ENCODE measurements at places on chromosomes 5 and 9.

DNA sequence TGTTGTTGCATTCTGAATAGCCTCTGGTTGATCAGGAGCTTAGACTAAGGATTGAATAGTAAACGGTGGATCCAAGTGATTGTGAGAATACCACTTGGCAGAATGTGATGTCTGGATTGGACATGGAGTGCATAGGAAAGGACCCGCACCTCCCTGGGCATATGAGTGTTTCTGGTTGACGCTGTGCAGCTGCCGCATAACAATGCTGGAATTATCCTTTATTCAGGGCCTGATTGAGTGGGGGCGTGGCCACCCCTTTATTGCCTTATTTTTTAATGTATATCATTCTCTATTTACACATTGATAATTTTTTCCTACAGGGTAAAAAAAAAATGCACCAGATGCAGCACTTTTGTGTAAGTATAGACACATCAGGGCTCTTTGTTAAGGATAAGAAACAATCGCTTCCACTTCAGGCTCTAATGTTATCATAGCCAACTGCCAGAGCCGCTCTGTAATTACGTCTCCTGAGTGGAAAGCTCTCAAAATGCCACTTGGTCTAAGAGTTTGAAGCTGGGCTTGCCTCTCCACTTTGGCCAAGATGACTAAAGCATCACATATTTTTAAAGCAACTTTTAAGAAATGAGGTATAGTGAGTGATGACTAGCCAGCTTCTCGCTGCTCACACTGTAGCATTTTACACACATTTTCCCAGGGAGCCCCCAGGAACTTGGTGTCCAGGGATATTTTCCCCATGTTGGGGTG is 5.7 kb downstream of the FGD3 start:
- DNase-seq, result no peak

DNA sequence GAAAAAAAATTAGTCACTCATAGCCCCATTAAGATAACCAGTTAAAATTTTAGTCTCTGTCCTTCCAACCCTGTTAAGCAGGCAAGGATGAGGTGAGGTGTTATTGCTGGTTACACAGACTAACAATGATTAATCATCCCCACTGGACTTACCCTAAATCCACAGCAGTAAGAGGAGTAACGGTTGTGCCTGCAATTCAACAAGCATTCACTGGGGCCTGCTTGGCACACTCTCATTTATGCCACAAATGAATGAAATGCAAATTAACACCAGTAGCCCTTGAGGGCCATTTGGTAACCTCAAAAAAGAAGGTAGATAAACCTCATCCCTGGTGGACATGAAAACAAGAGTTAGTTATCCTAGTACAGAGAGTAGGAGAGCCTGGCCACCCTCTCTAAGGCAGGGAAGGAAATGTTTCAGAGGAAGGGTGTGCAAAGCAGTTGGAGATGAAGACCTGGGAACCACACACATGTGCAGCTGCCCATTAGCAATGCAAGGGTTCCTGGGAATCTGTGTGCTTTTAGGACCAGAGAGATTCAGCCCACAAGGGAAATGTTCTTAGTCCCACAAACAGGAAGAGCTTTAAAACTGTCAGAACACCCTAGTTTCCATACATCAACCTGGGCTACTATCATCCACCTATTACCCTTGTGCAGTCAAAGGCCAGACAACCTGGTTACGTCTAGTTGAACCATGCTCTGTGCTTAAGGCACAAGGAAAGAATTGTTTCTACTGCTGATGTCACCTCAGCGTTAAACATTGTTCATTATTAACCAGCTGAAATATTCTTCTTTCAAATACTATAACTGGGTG is 7.7 kb downstream of the LHFPL2 start:
- no peak for DNase-seq

- no peak for DNase-seq
Measured at GRCh38 chr9:135797507-135798262, 95.7 kb downstream of the KCNT1 start.

GRCh38 chr5:68187268-68188055 is 28.1 kb upstream of the PIK3R1 start:
- no peak for DNase-seq

DNA sequence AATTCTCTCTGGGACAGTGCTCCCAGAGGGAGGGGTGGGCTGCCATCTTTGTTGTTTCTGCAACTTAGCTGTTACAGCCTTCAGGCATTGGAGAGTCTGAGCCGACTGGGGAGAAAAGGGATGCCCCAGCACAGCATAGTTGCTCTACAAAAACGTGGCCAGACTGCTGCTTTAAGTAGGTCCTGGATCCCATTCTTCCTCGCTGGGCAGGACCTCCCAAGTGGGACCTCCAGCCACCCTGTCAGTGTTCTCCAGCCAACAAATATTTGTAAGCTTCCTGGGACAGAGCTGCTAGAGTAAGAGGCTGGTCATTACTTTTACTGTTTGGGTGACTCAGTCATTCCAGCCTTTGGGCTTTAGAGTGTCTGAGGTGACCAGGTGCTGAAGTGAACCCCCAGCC is 292.7 kb upstream of the NREP start:
- DNase-seq, result no peak

GRCh38 chr5:179187681-179188575 is 127.8 kb downstream of the ZNF354C start:
- DNase-seq, result no peak

DNA sequence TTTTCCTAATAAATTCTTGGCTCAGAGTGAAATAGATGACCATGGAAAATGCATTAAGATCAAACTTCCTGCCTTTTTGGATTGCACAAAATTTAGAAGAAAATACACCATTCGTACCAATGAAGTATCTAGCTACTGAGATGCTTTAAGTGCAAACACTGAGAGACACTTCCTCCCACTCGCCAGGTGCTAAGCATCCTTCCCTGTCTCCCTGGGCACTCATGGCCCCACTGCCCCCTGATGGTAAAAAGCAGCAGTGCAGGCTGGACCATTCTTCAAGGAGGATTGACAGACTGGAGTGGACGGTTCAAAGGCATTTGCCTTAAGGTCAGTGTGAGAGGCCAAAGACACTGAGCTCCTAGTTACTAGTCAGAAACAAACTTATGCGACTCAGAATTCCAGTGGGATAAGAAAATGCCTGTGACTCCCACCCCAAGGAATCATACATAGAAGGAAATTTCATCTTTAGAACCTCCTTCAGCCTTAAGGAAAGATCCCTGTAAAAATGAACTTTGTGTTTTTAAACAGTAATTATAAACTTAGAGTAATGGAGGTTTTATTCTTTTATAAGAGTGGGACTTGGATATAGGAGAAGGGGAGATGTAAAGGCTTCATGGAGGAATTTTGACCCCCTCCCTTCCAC is 86.0 kb upstream of the SLC30A5 start:
- peak; percentile 76 for DNase-seq
